ENCODE measurements at places on chromosomes 12 and 14.

DNA sequence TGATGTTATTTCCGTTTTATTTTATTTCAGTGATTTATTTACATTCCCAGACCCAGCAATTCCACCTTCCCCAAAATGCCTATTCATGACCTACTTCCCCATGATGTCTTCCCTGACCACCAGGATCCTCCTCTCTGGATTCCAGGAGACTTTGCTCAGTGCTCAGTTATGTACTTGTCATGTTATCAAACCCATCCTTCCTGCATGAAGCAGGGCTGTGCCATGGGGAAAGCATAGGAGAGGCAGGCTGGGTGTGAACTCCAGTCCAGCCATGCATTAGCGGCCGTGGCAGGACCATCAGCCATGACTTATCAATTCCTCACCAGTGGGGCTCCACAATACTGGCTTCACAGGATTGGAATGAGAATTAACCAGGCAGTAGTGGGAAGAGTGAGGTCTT is 57.8 kb downstream of the B4GALNT3 start:
- DNase-seq, result no peak

GRCh38 chr14:54877015-54877702 is 25.5 kb downstream of the GCH1 start:
- DNase-seq, result no peak

DNA sequence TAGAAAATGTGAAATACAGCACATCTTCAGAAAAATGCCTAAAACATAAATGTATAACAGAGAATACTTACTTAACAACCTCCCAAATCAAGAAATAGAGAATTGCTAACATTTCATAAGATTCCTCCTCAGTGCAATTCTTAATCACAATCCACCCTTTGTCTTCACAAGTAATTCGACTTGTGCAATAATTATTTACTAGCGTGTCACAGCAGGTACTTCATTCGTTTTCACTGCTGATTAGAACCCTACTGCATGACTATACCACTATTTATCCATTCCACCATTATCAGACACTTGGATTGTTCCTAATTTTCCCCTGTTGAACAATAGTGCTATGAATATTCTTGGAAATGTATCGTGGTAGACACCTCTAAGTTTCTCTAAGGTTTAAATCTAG is 64.9 kb upstream of the BBS10 start:
- DNase-seq, result no peak

- no peak for DNase-seq
Observed at GRCh38 chr12:11719678-11720099, 70.2 kb downstream of the ETV6 start.

- no peak for DNase-seq
Observed at GRCh38 chr12:84763107-84763506, 149.5 kb downstream of the SLC6A15 start.

DNA sequence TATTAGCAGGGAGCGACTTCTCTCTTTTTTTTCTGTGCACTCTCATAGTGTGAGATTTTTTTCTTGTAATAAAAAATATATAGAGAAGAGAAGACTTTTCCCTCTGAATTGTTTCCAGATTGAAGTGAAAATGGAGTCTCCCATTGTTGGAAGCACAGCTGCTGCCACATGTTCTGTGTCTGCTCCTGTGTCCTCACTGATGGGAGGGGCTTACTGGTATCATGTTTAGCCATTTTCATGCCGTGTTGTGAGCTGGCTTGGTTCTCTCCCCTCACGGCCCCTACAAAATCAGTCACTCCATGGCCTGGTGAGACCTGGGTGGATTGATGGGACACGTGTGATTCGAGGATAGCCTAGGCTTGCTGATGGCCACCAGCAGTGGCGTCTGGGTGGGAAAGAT is 379.7 kb upstream of the DDHD1 start:
- no peak for DNase-seq

GRCh38 chr12:5884866-5885265 is 60.2 kb downstream of the ANO2 start:
- no peak for DNase-seq

DNA sequence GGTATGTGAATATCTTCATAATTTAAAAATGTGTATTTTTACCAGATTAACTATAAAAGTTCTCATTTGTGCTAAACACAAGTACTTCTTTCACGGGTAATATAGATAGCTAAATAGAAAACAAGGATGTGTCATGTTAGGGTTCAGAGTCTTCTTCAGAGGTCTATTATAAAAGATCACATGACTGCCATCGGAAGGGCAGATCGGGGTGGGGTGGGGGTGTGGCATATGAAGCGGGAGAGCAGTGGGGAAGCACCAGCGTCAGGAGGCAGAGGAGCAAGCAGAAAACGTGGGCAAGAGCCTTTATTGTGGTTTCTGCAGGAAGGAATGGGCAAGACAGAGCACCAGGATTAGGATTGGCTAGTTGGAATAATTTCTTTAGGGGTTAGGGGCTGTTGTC is 63.7 kb upstream of the DNM1L start:
- no peak for DNase-seq

GRCh38 chr12:131994589-131994988 is 44.8 kb downstream of the EP400 start:
- no peak for DNase-seq

DNA sequence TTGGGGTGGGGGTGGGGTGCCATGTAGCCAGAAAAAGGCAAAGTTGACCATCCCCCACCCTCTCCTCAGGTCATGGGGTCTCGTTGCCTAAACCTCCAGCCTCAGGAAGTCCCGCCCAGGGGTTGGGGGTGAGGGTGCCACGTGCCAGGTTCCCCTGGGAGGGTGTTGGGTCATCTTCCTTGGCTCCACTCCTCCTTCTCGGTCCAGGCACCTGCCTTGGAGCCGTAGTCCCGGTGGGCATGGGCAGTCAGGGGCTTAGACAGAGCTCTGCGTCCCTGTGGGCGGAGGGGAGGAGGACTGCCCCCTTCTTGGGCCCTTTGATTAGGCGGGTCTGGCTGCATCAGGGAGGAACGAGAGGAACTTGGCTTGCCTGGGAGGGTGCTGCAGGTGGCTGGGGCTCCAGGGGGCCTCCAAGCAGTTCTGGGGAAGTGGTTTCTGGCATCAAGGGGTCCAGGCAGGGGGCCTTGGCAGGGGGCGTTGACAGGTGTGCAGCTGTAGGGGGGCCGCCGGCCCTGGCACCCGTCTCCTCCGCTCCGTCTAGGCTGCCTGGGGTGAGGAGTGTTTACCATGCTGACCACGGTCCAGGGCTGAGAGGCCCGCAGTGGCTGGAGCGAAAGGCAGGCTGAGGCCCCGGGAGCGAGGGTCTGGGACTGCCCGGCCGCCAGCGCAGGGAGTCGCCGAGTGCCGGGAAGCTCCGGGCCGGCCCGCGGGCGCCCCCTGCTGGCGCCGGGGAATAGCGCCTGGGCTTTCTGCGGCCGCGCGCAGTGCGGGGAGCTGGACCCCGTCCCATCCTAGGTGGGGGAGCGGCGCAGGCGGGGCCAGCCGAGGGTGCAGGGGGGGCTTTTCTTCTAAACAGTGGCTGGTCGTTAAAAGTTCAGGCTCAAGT is 7.9 kb downstream of the SETD1B start:
- DNase-seq, result no peak

DNA sequence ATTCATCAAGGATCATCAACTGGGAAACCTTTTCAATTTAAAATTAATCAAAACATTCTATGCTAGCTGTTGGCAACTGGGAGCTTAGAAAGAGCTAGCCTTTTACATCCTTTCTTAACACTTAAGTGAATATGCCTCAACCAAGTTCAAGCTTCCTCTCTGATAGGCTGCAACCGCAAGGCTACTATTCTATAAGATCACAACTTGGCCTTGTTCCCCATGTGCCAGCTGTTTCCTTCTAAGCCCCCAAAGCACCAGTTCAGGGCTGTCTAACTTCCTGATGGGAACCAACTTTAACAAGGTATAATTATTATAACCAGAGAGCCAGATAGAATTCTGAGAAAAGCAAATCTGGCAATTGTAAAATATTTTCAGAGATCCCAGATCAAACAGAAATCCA is 37.0 kb downstream of the KCNC2 start:
- no peak for DNase-seq

- no peak for DNase-seq
Observed at GRCh38 chr14:47442211-47442610, 233.2 kb downstream of the MDGA2 start.

DNA sequence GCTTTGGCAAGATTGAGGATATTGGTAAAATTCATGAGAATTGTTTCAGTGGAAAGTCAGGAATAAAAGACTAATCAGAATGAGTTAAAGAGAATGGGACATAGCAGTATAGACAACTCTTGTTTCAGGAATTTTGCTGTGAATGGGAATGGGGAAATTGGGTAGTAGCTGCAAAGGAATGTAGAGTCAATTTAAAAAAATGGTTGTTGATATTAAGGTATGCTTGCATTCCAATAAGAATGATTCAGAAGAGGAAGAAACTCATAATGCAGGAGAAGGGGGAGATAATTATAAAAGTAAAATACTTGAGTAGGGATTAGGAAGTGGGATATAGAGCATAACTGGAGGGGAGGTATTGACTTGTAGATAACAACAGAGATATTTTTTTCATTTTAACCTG is 40.7 kb downstream of the MNAT1 start:
- DNase-seq, result no peak

DNA sequence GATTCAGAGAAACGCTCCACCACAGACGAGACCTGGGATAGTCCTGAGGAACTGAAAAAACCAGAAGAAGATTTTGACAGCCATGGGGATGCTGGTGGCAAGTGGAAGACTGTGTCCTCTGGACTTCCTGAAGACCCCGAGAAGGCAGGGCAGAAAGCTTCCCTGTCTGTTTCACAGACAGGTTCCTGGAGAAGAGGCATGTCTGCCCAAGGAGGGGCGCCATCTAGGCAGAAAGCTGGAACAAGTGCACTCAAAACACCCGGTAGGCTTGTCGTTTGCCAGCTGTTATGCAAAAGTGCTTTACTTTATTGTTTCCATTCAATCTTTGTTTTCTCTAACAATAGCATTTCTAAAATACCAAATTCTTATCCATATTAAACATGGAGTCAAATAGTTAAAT is 287.3 kb downstream of the NAV3 start:
- no peak for DNase-seq

- DNase-seq, result no peak
Observed at GRCh38 chr14:59699442-59699841, 122.8 kb upstream of the CCDC175 start.

GRCh38 chr14:34797747-34798583 is 77.2 kb downstream of the BAZ1A start:
- no peak for DNase-seq

GRCh38 chr12:111643427-111643826 is 42.3 kb downstream of the BRAP start:
- DNase-seq, result no peak

DNA sequence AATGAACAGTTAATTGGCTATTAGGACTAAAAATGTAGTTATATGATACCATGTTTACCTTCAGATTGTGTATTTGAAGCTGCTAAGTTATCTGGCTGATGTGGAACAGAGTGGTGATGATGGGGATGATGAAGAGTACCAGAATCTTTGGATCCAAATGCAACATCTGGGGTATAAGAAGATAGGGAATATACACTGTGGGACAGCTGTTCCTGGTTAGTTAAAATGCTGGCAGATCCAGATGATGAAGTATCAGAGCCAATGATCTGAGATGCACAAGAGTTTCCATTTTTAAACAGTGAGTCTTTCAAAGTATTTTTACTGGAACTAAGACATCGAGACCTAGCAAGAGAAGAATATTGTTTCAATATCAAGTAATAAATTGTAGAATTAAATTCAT is 31.6 kb downstream of the SENP1 start:
- no peak for DNase-seq

GRCh38 chr12:123475246-123475703 is 17.3 kb downstream of the SNRNP35 start:
- DNase-seq, result no peak

DNA sequence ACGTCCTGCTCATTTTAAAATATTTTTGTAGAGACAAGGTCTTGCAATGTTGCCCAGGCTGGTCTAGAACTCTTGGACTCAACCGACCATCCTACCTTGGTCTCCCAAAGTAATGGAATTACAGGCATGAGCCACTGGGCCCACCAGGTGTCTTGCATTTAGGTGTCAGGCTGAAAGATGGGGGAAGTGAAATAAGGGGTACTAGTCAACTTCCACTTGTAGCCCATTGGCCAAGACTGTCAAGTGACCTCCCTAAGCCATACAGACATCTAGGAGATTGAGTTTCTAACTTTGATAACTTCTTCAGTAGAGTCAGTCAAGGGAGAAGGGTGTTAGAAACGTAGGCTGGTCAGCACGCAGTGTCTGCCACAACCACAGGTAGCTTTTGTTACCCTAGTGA is 32.0 kb downstream of the ARF6 start:
- DNase-seq, result no peak

- no peak for DNase-seq
Observed at GRCh38 chr12:83826112-83826511, 1086.5 kb downstream of the SLC6A15 start.

DNA sequence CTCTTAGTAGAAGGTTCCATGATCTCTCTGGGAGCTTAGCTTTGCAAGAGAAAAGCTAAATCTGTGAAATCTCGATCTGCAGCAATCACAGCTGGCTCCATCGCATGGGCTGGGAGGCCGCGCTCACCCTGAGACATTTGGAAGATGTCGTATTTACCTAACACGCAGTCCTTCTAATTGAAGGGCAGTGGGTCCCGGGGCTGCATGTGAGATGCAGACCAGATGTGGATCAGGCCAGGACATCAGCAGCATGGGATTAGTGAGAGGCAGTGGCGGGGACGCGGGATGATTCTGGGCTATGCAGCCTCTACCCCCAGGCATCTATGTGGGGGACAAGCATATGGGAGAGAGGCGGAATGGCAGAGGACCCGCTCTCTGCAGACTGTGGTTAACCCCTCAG is 312.4 kb upstream of the RTL1 start:
- no peak for DNase-seq

- no peak for DNase-seq
Observed at GRCh38 chr14:64091217-64091616, 203.0 kb downstream of the ESR2 start.

DNA sequence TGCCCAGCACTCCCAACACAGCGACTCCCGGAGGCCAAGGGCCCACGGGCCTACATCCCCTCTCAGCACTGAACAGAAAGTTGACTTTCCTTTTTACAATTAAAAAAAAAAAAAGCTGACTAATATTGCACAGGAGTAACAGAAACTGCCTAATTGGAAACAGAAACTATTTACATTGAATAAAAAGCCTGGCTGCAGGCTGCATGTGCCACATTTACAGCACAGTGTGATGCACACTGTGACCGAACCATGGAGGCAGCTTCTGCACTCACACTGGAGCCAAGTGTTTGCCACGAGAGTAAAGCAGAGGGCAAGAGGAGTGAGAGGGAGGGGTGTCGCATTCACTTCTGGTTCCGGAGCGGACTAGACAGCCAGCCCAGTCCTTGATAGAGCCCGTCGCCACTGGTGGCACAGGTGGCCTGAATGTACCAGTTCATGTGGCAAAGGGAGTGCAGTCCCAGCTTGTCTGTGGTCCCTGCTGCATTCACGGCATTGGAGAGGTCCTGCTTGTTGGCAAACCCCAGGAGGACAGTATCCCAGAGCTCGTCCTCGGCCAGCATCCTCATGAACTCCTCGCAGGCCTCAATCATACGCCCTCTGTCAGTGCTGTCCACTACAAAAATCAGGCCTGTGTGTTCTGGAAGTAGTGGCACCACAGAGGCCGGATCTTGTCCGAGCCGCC is 59.2 kb downstream of the SPPL3 start:
- DNase-seq, result no peak

Measured in NCI-H1417 treated with DMSO at 0.1 percent for 48 hours (cell line).